ENCODE measurements at places on chromosomes 1 and 21.

- DNase-seq: no peak
These were observed 4.5 kb upstream of the CRABP2 start for GRCh38 chr1:156709757-156710489.

GRCh38 chr1:209885403-209886218 lies 52.4 kb upstream of the SYT14 start:
- DNase-seq: no peak

GRCh38 chr1:167197692-167198091 lies 23.0 kb upstream of the POU2F1 start:
- no peak for DNase-seq

DNA sequence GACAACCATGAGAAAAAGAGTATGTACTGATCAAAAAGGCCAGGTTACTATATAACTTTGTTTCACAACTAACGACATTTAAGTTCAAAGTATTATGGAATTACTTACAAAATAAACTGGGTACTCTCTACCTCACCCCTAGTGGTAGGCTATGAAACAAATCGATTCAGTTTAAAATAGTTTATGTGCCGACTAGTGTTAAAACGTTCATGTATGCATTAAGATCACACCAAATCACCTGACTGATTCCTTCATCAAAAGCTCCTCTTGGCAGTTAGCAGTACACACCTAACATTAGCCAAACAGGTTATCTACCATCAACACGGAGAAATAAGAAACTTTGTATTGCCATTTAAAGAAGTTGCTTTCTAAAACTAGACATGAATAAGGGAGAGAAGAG lies 137.1 kb downstream of the AKT3 start:
- no peak for DNase-seq

GRCh38 chr1:203112475-203112874 lies 15.1 kb upstream of the ADORA1 start:
- DNase-seq: no peak
